CD4-positive, alpha-beta T cell treated with Interleukin-12 subunit alpha and Interleukin-12 subunit beta, for 1 hour (primary cell): ENCODE measurements at places on chromosomes 3 and 15.

- no peak for DNase-seq
Measured at GRCh38 chr15:96330064-96330449, 443 bp upstream of the NR2F2 start.

DNA sequence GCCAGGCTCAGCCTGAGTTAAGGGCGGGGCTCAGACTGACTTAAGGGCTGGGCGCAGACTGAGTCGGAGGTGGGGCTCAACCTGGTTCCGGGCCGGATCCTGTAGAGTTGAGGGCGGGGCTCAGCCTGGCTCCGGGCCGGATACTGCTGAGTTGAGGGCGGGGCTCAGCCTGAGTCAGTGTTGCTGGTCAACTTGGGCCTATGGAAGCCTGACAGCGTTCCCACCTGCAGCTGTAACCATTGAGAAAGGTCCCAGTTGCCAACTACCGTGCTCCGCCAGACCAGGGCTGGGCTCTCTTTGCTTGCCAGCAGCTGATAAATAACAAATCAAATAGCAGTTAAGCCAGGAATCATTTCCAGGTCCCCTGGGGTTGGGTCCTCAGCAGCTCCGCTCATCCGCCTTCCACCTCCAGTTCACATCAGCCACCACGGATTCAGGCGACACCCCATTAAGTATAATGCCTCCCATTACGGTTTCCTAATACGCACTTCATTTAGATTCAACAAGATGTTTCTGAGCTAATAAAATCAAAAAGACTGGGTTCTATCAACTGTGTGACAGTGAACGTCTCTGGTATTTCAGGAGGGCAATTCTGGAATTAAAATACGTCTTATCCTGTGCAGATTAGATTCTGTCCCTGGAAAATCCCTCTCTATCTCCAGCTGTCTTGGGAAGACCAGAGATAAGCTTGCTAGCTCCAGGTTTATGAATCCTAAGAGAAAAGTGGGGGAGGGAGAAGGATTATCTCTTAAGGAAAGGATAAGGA lies 7.3 kb downstream of the GRIP2 start:
- DNase-seq = no peak

DNA sequence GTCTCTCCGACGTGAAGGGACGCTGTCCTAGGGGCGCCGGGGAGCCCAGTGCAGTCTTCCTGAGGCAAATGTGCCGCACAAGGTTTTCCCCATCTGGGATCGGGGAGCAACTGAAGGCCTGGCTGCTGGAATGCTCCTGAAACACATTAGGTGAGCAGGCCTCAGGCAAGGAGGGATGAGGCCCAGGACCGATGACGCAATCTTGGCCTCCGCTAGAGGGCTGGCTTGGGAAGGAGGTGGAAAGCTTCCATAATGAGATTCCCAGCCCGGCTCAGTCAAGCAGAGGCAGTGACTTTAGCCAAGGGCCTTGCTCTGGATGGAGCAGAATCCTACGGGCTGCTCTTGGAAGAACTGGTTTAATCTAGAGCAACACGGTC lies 50.8 kb downstream of the CPN2 start:
- no peak for DNase-seq

DNA sequence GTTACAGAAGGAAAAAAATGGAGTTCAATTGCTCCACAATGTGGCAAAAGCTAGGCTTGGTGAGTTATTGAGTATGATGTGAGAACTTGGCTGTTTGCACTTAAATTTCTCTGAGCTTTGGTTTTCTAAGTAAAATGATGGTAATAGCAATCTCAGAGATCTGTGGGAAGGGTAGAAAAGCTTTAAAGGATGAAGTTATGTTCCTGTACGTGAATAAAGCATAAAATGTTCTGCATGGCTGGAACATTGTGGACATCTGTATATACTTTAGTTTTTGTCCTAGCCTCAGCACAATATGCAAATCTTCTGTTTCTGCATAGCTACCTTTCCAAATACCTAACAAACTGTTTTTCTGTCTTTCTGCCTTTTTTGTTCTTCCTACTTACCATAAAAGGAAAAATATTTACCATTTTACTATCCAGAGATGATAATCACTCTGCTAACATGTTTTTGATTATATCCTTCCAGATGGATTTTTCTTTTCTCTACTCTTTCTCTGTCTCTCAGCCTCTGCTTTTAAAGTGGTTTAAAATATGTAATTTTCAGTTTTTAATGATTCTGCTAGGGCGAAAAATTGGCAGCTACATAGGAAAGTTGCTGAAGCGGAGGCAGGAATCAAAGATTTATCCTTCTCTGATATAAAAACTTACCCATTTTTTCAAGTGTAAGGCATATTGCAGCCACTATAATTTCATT lies 188.1 kb downstream of the FNDC3B start:
- no peak for DNase-seq

- peak; percentile 51 for DNase-seq
Measured at GRCh38 chr3:94249491-94250079, 186.7 kb downstream of the NSUN3 start.

DNA sequence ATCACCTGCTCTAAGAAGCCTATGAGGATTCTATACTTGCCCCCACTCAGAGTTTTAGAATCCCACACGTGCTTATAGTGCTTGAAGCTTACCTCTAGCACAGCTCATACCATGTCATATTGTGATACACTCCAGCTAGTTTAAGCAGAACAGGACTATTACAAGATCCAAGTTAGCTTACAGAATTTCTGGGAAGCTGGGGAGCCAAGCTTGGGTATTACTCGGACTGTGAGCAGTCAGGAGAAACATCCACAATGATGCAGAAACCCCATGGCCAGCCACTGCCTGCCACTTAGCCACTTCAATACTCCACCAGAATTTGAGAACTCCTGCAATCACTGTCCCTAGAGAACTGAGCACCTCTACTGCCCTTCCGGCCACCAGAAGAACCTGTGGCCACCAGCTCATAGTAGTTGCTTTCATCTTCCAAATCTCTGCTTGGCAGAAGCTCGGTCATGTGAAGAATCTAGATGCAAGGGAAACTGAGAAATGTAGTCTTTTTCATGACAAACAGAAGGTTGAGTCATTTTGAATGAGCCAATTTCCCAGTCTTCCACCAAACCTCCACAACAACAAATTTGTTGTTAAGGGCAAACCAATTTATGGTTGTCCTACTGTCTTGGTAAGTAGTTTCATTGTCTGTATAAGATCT lies 27.7 kb upstream of the SSR3 start:
- DNase-seq = no peak

- no peak for DNase-seq
Measured at GRCh38 chr3:149816986-149817385, 4.0 kb downstream of the RNF13 start.

DNA sequence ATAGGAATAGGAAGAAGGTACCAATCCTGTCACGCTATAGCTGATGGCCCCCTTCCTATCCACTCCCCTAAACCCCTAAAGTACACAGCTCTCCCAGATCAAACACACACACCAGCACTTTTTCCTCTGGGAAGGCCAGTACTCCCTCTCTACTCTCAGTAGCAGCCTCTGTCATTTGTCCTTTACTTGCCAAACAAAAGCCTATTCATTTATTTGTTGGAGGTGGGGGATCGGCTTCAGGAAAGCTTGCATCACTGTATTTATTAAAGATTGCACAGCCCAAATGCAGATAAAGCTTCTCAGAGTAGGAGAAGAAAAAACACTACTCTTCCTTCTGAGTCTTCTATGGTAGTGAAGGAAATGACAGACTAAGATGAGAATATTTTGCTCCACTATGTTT lies 429.7 kb upstream of the RASGRP1 start:
- no peak for DNase-seq

DNA sequence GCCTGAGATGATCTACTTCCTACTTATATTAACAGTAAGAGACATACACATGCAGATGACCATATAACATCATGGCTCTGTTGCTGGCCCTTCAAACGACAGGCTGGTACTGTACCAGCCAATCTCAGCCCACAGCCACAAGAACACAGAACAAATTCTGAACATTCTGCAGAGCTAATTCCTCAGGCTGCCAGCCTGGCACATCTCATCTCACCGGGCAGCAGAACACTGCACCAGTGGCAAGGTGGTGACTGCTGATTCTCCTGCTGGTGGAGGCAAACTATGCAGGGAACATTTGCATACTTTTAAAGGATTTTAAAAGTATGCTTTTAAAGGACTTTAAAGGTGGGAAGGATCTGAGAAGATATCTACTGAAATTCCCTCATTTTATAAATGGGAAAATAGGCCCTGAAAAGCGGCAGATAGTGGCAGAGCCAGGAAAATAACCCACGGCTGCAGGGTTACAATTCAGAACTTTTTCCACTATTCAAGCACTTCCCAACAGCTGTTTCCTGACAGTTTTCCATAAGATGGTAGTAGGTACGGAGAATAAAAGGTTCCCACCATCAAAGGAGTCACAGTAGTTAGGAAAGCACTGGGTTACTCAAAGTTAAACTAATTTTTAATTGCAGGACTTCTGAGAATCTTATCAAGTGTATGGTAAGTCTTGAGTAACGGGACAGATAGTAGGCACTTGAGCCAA lies 37.3 kb downstream of the SUMF1 start:
- DNase-seq = no peak

GRCh38 chr3:73653877-73654276 lies 29.1 kb upstream of the PDZRN3 start:
- DNase-seq = no peak

DNA sequence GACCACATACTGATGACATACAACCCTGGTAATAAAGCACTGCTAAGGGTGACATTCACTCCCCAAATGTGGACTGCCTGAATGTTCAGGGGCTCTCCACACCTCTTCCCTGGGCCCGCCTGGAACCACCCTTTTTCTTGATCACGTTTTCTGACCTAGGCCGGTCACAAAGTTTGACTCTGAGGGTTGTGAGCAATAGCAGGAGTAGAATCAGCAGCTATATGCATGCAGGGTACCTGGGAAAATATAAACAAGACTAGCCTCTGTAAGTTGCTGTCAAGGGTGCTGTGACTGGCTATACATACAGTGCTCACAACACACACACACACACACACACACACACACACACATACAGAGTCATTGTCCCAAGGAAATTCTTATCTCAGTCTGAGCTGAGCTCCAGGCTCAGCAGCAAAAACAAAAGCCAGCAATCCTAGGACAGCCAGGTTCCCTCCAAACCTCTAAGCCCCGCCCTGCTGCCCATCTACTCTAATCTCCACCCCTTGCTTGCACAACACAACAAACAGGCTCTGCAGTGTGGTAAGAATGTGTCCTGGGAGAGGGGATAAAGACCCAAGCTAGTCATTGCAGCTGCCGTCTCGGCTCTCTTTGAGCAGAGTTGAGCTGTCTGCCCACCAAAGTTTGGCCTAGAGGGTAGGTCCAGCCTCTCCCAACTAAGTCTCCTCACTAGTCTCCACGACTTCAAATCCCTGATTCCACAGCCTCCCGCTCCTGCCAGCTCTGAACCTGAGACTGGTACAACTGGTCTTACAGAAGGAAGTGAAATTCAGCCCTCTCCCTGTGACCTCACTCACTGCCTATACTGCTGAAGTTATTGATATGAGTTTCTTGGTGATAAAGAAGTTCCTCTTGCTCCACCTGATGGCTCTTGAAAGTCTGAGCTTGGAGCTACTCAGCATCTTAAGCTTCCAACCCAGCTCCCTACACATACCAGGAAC lies 2.2 kb downstream of the BMF start:
- DNase-seq = peak; percentile 22

GRCh38 chr3:136818191-136818768 lies 646 bp upstream of the SLC35G2 start:
- DNase-seq = peak; percentile 40

DNA sequence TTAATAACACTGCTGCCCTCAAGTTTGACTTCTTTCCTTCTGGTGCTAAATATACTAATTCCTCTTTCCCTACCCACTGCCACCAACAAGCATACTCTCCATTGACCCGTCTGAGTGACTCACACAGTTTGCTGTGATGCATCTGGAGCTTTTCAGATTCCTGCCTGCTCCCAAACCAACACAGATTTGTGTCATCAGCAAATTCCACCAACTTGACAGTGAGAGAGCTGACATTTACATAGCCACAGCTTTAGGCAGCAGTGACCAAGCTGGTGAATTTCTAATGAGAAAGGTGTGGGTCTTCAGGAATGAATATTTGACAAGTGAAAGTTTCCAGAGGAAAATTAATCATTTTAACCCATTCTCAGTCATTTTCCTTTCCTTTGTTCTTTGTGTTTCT lies 96.5 kb upstream of the PRICKLE2 start:
- DNase-seq = no peak

GRCh38 chr3:13213911-13214846 lies 140.9 kb upstream of the IQSEC1 start:
- no peak for DNase-seq

GRCh38 chr3:176946202-176946601 lies 251.1 kb downstream of the TBL1XR1 start:
- DNase-seq = no peak

DNA sequence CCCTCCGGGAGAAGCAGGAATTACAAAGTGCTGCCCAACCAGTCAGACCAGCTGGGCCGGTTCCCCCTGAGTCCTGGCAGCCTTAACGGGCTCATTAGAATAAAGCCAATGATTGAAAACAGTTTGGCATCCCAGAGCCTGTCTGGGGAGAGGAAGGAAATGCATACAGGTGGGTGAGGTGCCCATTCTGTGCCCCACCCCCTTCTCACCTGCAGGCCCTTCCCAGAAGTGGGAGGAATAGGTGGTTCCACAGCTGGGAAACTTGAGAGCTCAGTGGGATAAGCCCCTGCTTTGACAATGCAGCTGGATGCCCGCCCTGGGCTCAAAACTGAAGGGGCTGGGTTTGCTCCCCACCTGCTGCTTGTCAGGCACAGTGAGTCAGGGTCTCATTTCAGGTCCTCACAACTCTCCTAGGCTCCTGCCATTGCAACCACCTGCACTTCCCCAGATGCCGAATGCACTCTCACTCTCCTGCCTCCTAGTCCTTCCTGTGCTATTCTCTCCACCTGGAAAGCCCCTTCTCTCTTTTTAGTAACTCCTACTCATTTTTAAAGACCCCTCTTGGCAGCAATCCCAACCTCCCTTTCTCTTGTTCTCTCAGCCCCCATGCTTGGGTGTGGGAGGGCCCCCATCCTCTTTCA lies 5.5 kb upstream of the BUB1B start:
- DNase-seq = no peak

DNA sequence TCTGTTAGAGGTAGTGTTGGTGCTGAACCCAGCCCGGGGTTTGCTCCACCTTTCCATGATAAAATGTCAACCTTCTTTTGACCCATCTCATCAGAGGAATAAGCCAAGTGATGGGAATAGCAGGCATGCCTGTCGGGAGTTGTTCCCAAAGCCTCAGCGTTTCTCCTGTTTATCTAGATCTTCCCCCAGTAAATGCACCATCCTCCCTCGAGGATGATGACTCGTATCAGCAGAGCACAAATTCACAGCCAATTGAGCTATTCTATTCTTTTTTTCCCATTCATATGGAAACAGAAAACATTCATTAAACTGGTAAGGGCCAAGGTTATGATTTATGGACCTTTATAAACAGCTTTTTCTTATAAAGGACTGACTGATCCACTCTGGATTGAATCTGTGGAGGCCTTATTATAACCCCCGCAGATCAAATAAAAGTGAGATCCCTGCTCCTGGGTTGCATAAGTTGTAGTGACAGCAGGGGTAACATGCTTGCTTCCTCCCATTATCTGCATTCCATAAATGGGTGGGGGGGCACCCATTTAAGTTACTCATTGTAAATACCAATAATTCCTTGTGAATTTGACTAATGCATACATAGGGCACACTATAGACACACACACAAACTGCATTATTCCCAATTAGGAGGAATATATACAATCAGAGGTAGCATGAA lies 207.3 kb downstream of the PLCL2 start:
- DNase-seq = no peak
